ENCODE measurements at places on chromosomes 12 and 14.

GRCh38 chr12:12046401-12046800 lies 24.3 kb upstream of the BCL2L14 start:
- DNase-seq: no peak

- DNase-seq: no peak
These were observed 40.2 kb downstream of the SH2B3 start for GRCh38 chr12:111445726-111446581.

DNA sequence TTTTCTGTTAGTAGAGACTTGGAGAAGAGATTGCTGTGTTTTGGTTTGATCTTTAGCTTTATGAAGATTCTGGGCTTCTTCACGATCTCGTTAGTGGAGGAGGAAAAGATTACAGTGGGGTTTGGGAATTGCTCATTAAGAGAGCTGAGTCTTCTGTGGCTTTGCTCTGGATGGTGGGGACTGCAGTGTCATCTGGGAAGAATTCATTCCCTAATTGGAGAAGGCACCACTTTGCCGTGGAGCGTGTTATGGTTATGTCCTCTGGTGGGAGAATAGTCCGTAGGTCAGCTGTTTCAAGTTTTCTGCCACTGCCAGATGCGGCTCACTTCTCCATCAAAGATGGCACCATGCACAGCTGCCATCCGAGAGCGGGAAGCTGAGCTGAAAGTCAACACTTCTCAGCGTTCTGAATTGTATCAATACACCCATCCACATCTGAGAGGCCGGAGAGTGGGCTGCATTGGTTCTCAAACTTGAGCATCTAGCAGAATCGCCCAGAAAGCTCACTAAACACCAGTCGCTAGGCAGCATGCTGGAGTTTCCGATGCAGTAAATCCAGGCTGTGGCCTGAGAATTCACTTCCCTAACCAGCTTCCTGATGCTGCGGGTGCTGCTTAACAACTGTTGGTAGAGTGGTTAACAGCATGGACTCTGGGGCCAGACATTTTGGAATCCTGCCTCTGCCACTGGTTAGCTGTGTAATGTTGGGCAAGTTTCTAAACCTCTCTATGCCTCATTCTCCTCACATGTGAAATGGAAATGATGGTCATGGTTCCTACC lies 117.8 kb downstream of the PLXNC1 start:
- DNase-seq: no peak

DNA sequence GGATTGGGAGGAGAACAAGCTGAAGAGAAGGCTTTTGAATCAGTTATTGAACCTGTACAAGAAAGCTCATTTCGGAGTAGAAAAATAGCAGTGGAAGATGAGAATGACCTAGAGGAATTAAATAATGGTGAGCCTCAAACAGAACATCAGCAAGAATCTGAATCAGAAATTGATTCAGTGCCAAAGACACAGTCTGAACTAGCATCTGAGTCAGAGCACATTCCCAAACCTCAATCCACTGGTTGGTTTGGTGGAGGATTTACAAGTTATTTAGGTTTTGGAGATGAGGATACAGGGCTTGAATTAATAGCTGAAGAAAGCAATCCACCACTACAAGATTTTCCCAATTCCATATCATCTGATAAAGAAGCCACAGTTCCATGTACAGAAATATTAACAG lies 13.5 kb downstream of the MIA2 start:
- DNase-seq: peak; percentile 86

GRCh38 chr14:68979722-68980451 lies 785 bp upstream of the ACTN1 start:
- no peak for DNase-seq

DNA sequence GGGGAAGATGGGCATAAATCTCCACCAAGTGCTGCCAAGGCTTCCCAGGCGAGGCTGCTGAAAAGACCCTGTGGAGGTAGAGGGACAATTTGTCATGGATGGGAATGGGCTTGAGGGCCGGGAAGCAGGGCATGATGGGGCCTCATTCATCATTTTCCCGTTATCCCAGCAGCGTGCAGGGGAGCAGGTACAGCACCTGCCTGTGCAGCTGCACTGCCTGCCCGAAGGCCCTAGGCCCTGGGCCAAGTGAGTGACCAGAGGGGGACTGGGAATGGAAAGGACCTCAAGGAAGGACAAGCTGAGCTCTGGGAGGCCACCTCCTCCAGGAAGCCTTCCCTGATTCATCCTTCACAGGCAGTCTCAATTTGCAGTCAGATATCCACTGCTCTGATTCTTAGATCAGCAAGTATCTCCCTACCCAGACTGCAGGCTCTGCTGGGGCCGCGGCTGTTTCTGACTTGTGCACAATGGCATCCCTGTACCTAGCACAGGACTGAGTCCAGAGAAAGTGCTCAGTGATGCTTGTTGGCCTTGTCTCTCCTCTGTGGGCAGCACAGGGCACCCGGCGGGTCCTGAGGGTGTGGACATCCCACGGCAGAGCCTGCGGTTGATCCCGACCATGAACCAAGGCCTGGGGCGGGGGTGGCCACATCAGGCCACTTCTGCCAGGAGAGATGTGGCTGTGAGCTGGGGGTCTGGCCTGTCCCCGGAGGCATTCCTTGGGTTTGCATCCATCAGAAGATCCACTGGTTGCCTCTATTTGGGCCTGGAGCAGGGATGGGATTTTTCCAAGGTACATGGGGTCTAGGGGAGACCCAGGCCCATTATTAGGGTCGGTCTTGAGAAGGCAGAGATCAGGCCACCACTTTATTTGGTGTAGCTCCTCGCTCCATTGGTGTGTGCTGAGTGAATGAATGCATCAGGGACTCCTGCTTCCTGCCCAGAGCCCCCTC lies 167.3 kb upstream of the RTL1 start:
- no peak for DNase-seq

GRCh38 chr14:50001999-50002925 lies 109.4 kb downstream of the ARF6 start:
- DNase-seq: peak; percentile 75

Measured in astrocyte of the cerebellum (primary cell).